ENCODE measurements at places on chromosomes 5 and 9.

GRCh38 chr9:116450378-116451139 is 236.5 kb upstream of the TRIM32 start:
- DNase-seq: no peak

DNA sequence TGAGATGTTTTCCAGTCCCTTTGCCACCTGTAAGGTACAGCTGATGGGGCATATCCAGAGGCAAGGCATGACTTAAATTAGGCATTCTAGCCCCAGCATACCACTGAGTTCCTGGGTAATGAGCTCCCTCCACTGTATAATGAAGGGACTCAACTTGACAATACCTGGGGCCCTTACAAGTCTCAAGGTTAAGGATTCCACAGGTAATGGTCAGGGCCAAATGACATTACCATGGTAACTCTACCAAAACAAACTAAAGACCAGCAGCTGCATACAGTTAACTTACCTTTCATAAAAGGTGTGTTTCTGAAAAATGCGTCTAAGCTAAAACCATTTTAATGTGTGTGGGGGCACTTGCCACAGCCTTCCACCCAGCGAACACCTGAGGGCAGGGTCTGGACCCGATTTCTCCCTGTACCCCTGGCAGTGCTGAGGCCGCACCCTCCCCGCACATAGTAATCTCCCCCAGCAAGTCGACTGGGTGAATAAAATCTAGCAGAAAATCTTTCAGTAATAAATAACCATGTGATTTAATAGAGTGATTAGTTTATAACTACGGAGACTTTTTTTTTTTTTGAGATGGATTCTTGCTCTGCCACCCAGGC is 24.2 kb downstream of the CCDC69 start:
- DNase-seq: no peak

DNA sequence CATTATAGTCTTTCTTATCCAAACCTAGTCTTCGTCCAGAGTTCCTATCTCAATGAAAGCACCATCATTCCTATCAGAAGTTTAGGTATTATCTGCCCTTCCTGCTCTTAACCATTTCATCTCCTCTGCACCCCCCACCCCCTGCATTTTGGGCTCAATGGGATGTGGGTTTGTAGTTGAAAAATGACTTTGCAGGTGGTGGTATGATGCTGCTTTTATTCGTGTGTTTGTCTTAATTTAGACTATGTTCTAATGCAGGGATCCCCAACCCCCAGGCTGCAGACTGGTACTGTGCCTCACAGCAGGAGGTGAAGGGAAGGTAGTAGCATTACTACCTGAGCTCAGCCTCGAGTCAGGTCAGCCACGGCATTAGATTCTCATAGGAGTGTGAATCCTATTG is 49.4 kb upstream of the ZNF608 start:
- DNase-seq: no peak

GRCh38 chr5:138466900-138467710 is 1.8 kb downstream of the EGR1 start:
- DNase-seq: no peak

DNA sequence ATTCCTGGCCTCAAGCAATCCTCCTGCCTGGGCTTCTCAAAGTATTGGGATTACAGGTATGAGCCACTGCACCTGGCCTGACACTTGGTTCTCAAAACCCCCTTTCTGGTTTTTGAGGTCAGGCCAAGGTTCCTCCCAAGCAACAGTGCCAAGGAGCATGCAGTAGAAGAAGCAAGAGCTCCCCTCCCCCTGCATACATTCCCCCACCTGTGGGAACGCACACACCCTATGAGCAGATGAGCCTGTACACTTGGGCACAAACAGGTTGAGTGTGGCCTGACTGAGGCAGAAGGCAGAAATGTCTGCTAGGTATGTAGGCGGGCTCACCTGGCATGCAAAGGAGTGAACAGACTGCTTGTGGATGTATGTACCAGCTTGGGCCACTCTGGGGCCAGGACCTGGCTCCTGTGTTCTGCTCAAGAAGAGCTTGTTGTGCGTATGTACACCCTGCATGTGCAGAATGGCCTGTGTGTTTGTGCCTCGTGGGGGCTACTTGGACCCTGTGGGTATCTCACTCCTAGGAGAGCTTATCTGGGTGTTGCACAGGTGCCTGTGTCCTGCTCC is 1.7 kb downstream of the GPRIN1 start:
- DNase-seq: no peak

GRCh38 chr5:169201597-169201996 is 99.3 kb downstream of the SLIT3 start:
- no peak for DNase-seq

DNA sequence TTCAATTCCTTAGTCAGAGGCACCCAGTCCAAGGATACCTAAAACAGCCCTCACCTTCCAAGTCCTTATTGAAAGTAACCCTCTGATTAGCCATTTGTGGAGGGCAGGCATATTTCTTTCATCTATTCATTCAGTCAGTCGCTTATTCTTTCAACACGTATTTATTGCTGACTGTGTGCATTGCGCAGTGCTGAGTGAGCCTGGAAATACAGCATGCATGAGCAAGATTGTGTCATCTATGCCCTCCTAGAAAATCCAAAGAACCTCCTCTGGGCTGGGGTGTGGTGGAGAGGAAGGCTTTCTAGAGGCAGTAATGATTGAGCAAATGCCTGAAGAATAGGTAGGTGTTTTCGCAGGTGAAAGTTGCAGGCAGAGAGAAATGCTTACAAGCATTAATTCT is 8.5 kb upstream of the FEM1C start:
- no peak for DNase-seq

DNA sequence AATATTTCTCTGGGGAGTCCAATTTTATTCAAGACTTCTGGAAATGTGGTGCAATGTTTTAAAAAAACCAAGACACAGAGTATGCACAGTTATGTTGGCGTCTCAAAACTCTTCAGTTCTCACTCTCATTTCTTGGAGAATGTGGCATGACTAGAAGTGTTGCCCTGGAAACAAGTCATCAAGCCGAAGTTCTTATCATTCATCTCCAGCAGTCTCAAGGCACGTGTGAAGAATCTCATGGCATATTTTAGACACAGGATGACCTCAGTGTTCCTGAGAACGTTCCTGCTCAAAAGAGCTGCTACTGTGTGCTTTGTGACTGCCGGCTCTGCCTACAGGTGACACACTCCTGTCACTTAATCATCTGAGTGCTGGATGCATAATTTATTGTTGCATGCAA is 147.4 kb upstream of the IRX4 start:
- no peak for DNase-seq

GRCh38 chr5:79510638-79511037 is 3.3 kb downstream of the HOMER1 start:
- DNase-seq: no peak

GRCh38 chr9:76580820-76581219 is 121.8 kb downstream of the GCNT1 start:
- no peak for DNase-seq

GRCh38 chr9:37919956-37920335 is 16.0 kb upstream of the SLC25A51 start:
- DNase-seq: no peak

- no peak for DNase-seq
These were observed 136.8 kb upstream of the ADRA1B start for GRCh38 chr5:159779481-159779880.

- no peak for DNase-seq
These were observed 19.9 kb upstream of the FRRS1L start for GRCh38 chr9:109186857-109187520.

DNA sequence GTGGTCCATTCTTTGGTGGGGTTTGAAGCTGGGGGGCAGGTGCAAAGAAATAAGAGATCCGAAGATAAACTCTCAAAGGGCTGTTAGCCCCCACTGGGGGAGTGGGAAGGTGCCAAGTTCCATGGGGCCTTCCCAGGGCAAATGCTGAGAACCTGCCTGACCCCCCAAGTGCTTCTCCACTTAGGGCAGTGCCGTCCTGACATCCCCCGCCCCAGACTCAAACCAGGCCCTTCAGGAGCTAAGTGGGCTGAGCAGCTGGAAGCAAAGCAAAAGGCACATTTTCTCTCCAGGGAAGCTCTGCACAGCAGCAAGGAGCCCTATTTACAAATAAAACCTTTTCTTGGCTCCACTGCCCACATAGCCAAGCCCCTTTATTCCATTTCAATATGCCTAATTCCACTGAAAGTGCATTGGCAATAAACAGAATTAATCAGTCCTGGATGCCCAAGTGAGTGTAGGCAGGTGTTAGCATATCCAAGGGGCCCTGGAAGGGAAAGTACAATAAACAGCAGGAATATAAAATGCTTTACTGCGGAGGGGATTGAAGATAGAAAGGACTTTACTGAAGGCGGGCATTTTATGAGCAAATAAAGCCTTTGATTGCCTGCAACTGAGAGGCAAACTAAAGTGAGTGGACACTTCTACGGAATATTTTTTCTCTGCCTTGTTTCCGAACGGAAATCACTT is 44.6 kb downstream of the WHRN start:
- DNase-seq: no peak

DNA sequence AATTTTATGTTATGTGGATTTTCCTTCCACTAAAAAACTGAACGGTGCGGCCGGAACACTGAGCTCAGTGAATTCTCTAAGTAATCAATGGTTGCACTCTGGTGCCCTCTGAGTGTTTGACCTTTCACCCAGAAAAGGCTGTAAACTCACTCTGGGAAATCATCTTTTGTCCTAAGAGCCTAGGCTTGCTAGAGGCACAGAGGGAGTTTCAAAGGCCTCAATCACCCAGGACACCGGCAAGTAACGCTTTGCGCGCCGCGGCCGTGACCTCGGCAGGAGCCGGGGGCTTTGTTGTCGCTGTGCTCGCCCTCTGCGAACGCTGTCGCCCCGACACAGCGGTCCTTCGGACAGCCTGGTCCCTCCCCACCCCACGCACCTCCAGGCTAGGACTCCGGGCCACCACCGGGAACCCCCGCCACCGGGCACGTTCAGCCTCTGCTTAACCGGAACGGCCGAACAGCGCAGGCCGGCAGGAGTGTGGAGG is 703 bp downstream of the ISCA1 start:
- DNase-seq: peak; percentile 3

GRCh38 chr5:141508440-141508797 is 19.5 kb downstream of the PCDHGC5 start:
- DNase-seq: no peak

- peak; percentile 0 for DNase-seq
These were observed 343 bp downstream of the KIAA0825 start for GRCh38 chr5:94618029-94618492.

Measured in T follicular helper cell (primary cell).